GM13977 (cell line): ENCODE measurements at places on chromosomes 6 and 20.

DNA sequence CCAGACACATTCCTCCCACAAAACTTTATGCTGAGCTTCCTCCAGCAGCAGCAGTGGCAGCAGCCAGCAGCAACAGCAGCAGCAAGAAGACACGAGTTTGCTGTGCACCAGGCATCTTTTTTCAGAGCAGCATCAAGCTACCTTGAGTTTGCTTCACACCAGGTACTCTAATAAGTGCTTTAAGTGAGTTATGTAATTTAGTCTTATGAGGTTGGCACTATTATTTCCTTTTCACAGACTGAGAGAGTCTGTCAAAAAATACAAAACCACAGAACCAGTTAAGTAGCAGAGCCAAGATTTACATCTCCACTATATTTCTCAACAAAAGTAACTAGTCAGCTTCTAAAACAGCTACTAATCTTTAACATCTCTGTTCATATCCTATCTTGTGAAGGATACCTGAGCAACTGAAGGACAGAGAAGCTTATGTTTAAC lies 23.7 kb downstream of the RANBP9 start:
- no peak for DNase-seq

DNA sequence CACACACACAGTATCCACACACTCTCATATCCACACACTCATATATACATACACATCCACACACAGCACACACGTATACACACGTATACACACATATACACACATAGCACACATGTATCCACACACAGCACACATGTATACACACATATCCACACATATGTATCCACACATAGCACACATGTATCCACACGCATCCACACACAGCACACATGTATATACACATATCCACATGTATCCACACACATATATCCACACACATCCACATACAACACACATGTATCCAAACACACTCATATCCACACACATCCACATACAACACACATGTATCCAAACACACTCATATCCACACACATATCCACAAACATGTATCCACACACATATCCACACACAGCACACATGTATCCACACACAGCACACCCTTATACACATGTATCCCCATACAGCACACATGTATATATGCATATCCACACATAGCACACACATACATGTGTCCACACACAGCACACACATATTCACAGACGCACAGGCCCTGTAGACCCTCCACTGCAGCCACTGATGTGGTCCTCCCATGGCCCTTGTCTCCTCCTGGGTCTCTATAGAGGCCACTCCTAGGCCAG lies 172.1 kb downstream of the CDH4 start:
- DNase-seq, result no peak

GRCh38 chr20:2759143-2759542 lies 41.3 kb downstream of the CPXM1 start:
- DNase-seq, result peak; percentile 14

GRCh38 chr20:37755665-37756064 lies 61.8 kb downstream of the CTNNBL1 start:
- DNase-seq, result no peak

DNA sequence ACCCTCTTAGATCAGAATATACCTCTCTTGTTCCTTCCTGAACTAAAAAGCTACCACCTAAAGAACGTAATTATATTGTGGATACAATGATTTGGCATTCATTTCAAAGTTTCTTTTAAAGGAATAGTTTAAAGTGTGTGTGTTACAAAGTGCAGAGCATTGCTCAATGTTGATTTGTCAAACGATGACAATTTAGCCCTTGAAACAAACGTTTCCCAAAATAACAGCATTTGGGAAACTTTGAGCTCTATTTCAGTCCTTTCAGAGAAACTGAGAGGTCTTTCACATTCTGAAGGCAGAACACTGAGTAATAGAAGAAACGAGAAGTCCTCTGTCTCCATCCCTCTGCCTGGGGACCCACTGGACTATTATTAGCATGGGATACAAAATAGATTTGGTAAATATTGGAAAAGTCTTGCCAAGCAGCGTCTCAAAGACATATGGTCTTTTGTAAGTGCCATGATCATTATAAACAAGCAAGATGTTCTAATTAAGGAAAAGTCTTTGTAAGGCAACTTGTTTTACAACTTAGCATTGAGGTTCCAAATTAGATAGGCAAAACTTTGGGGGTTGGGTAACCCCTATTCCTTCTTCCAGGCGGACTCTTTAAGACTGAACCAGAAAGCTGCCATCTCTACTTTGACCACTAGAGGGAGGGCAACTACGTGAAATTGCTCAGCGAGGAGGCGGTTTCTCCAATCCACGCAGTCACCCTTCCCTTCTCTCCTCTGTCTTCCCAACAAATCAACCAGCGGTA lies 208.8 kb downstream of the RNF144B start:
- peak; percentile 34 for DNase-seq

DNA sequence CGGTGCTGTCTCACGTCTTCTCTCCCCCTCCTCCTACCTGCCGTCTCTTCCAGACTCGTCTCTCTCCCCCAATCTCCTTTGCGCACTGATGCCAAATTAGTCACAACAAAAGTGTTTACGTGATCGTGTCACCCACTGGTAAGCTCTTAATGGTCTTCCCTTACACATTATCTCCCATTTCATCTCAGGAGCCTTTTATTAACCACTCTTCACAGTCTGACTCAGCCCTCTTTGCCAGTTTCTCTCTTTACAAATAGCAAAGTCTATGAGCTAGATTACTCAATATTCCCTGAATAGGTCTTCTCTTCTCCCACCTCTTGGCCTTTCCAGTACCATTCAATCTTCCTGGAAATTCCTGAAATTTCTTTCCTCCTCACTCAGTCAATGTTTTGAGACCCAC lies 247.0 kb downstream of the ESR1 start:
- no peak for DNase-seq

- no peak for DNase-seq
Measured at GRCh38 chr6:32152769-32153563, 975 bp upstream of the PPT2 start.

DNA sequence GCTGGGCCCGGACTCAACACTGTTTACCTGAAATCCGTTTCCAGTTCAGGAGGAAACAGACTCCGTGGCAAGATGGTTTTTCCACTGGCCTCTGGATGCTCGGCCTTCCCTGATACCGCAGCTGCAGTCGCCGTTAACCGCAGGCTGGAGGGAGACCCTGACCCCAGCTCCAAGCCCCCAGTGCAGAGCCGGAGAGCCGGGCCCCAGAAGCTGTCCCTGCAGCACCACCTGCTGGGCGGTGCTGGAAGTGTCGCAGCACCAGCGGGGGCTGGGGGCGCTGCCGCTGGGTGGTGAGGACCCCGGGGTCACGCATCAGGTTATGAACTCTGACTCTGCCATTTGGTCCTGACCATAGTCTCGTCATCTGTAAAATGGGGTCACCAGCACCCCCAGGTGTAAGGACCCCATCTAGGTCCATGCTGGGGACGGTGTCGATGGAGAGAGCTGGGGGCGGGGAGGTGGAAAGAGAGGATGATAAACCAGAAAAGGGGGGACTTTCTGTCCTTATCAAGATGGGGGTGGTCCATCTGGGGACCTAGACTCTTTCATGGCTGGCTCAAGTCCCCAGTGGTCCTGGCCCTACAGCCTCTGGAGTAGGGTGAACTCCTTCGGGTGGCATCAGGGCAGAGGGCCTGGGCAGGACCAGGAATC lies 20.8 kb upstream of the CHRNA4 start:
- DNase-seq, result peak; percentile 85

- no peak for DNase-seq
Measured at GRCh38 chr6:170150590-170150945, 140.3 kb downstream of the DLL1 start.

- no peak for DNase-seq
Measured at GRCh38 chr6:34633785-34634184, 62.8 kb downstream of the ILRUN start.

DNA sequence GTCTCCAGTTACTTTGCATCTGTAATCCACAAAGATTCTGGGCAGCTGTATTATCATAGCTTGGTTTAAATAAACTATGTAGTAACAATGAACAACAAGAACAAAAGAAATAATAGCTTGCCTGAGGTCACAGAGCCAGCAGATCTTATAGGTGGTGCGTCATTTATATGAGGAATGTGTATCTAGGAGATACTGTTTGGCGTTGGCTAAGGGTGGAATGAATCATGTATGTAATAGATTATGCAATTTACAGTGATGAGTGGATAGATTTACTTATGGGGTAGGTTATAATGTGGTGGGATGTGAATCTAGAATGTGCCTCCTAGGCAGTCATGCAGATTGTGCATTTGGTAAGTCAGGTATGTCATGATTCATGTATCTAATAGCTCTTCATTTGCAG lies 42.8 kb downstream of the HNF4A start:
- no peak for DNase-seq

DNA sequence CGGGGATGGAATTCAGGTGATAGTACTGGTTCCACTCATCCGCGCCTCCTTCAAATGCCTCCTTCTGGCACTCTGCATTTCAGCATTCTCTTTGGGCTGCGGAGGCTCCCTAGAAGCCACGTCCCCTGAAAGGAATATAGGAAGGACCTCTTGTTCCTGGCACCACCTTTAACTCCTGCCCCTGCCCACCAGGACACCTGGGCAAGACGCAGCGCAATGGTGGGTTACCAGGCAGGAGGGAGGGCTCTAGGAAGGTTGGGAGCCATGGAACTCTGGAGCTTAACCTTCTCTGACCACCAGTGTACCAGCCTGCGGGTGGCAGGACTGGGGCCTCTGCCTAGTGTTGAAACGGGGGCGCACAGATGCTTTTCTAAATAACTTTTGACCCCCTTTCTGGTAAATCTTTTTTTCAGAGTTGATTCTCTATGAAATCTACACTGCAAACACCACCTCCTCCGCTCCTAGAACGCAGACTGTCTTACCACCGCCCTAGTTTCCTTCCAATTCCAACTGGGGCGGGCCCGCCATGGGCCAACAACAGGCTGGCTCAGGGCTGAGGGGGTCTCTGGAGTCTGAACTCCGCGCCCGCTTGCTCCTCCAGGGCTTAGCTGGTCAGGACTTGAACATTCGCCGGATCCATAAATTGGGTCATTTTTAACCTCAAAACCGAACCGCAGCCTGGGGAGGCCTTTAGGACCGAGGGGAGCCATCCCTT lies 871 bp upstream of the SYNDIG1 start:
- no peak for DNase-seq

GRCh38 chr6:157194110-157194509 lies 129.2 kb downstream of the TMEM242 start:
- DNase-seq, result no peak

- no peak for DNase-seq
Measured at GRCh38 chr6:170190046-170190445, 100.8 kb downstream of the DLL1 start.

DNA sequence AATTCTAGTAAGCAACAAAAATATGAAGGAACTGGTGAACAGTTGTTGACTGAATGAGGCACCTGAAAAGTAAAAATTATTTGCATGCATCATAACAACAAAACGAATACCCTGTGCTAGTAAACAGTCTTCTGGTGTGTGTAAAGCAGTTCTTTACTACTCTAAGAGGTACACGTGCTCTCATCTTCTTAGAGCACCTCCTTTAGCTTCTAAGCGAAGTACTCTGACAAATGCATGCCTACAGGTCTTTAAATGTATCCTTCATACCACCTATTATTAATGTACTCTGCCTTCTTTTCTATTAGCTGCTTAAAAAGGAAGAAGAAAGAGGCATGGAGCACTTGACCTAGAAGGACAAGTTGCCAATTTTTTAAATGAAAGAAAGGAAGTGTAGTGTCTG lies 32.2 kb upstream of the MYB start:
- DNase-seq, result no peak

GRCh38 chr6:161327360-161327953 lies 53.6 kb upstream of the AGPAT4 start:
- DNase-seq, result no peak

GRCh38 chr6:92431502-92431901 lies 987.9 kb downstream of the EPHA7 start:
- DNase-seq, result no peak
